ENCODE measurements at places on chromosomes 13 and 19. TPM values are rescaled to one million over a fixed set of nuclear protein-coding genes. Genes with fewer than 3 reads are reported as not detected.

- H3K4me3 ChIP-seq: no peak overlapping the region
- peak; percentile 69 for DNase-seq
- no peaks in the 10 kb centered on the region for H3K36me3 ChIP-seq
- peaks cover 17% of the 10 kb centered on the region for H3K27me3 ChIP-seq
These were observed 27.8 kb upstream of the MIER2 start for GRCh38 chr19:372306-372890.

GRCh38 chr13:43240278-43240677 is 216.9 kb downstream of the DNAJC15 start:
- H3K4me1 ChIP-seq: peaks cover 8% of the 10 kb centered on the region
- H3K27me3 ChIP-seq: no peaks in the 10 kb centered on the region
- H3K4me3 ChIP-seq: no peak overlapping the region
- no peaks in the 10 kb centered on the region for H3K36me3 ChIP-seq
- no peak overlapping the region for H3K27ac ChIP-seq

DNA sequence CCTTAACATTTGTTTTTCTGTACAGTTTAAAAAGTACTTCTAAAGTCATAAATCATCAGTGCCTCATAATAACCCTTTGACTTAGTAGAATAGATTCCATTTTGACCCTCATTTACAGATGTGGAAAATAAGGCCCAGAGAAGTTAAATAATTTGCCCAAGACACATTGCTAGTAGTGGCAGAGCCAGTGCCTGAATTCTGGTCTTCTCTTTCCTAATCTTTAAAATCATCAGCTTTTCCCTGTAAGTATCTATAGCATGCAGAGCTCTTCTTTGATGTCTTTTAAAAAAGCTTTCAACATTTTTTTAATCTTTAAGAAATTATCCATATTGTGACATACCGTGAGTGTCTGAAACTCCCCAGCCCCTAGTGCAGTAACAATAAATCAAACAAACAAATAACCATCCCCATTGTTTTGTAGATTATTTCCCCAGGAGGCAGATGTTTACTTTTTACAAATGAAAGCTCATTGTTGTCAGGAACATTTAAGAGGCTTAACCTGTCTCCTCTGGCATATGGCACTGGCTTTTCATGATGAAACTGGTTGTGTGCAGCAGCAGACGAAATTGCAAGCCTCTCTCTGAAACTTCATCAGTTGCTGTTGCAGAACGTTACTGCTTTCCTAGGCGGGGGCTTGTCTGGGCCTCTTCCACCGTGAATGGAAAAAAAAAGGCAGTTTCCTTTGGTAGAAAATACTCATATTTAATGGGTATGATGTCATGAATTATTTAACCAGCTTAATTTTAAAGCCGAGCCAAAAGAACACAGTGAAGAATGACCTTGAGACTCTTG is 31.7 kb upstream of the PCDH8 start:
- no peaks in the 10 kb centered on the region for H3K4me1 ChIP-seq
- H3K27me3 ChIP-seq: no peaks in the 10 kb centered on the region
- H3K4me3 ChIP-seq: no peak overlapping the region
- H3K27ac ChIP-seq: no peak overlapping the region
- no peak for DNase-seq
- H3K36me3 ChIP-seq: no peaks in the 10 kb centered on the region

DNA sequence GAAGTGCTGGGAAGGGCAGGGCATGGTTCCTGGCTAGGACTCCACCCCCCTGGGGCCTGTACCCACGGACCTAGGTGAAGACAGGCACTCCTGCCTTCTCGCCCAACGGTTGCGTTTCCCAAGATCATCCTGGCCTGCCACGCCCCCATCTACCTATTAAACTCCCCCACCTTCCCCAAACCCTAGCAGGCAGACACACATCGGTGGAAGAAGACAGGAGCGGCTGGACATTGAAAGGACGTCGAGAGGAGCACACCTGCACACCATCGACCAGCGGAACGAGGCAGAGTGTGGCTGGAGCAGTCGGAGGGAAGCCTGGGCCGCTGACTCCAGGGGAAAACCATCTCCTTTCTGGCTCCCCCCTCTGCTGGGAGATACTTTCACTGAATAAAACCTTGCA is 45.6 kb upstream of the ALOX5AP start:
- H3K36me3 ChIP-seq: no peaks in the 10 kb centered on the region
- H3K4me1 ChIP-seq: peaks cover 9% of the 10 kb centered on the region
- H3K27ac ChIP-seq: no peak overlapping the region
- H3K4me3 ChIP-seq: no peak overlapping the region
- DNase-seq: no peak

NLRP7 gene
- total RNA-seq: not detected

GRCh38 chr13:46909042-46909441 is 12.2 kb upstream of the HTR2A start:
- H3K27ac ChIP-seq: no peak overlapping the region
- H3K36me3 ChIP-seq: no peaks in the 10 kb centered on the region
- H3K4me1 ChIP-seq: no peaks in the 10 kb centered on the region
- DNase-seq: peak; percentile 59

OR7G2 gene
- total RNA-seq: not detected

- no peaks in the 10 kb centered on the region for H3K36me3 ChIP-seq
- H3K4me1 ChIP-seq: no peaks in the 10 kb centered on the region
- peaks cover 2% of the 10 kb centered on the region for H3K27me3 ChIP-seq
- no peak overlapping the region for H3K27ac ChIP-seq
- DNase-seq: no peak
These were observed 91.0 kb downstream of the FGF14 start for GRCh38 chr13:102310691-102311418.

DNA sequence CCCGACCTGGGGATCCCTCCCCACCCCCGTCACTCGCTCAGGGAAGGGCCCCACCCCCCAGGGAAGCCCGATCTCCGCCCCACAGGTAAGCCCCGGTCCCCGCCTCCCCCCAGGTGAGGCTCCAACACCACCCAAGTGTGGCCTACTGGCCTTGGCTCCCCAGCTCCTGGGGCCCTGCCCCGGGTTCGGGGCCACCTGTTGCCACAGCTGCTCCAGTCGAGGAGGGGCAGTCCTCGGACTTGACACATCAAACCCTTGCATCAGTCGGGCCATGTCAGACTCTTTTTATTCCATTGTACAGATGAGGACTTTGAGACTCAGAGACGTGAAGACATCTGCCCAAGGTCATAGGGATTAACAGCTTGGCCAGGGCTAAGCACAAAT is 512 bp downstream of the CC2D1A start:
- no peaks in the 10 kb centered on the region for H3K27me3 ChIP-seq
- peaks cover 6% of the 10 kb centered on the region for H3K4me1 ChIP-seq
- no peak overlapping the region for H3K27ac ChIP-seq
- DNase-seq: no peak
- peak overlapping the region; percentile 75 for H3K4me3 ChIP-seq

GRCh38 chr13:113403255-113404104 is 39.5 kb upstream of the GRTP1 start:
- DNase-seq: no peak
- no peak overlapping the region for H3K4me3 ChIP-seq
- no peak overlapping the region for H3K27ac ChIP-seq
- H3K36me3 ChIP-seq: no peaks in the 10 kb centered on the region

Measured in astrocyte (in vitro differentiated cells and primary cell).